Urinary bladder (tissue), 4 donors: ENCODE measurements at places on chromosomes 5 and 9. TPM values are rescaled to one million over a fixed set of nuclear protein-coding genes. Genes with fewer than 3 reads are reported as not detected.

Gene GLRA1
- not detected for polyA plus RNA-seq

Gene MUSK
- 2.8 TPM for polyA plus RNA-seq

Gene P4HA2
- 44.2 TPM for polyA plus RNA-seq

Gene PGM5
- polyA plus RNA-seq, result 491 TPM

Gene CXXC5
- 28.2 TPM for polyA plus RNA-seq

Gene UNC5A
- 0.19 TPM for polyA plus RNA-seq

Gene AMBP
- polyA plus RNA-seq, result 2.4 TPM

Gene RNF183
- polyA plus RNA-seq, result 0.15 TPM

Gene FOXD4L5
- polyA plus RNA-seq, result not detected

Gene CDK7
- 17.3 TPM for polyA plus RNA-seq

Gene STPG3
- polyA plus RNA-seq, result not detected
